ENCODE measurements at places on chromosomes 5 and 9. TPM values are rescaled to one million over a fixed set of nuclear protein-coding genes. Genes with fewer than 3 reads are reported as not detected.

Gene RRAGA
- 63.4 TPM for total RNA-seq

Gene PCDHB10
- 5.4 TPM for total RNA-seq

Gene PRR7
- 5.1 TPM for total RNA-seq

Gene NREP
- 18.0 TPM for total RNA-seq

Gene IFNB1
- total RNA-seq = not detected

Gene COL5A1
- total RNA-seq = 52.9 TPM

Gene ADCY2
- 11.8 TPM for total RNA-seq

Gene RAI14
- total RNA-seq = 64.2 TPM

Gene EDIL3
- total RNA-seq = 22.4 TPM

Gene PTGER4
- total RNA-seq = 72.3 TPM

Gene NEURL1B
- total RNA-seq = 93.3 TPM

Gene FAM221B
- total RNA-seq = not detected

Gene TMED9
- total RNA-seq = 97.1 TPM

Gene CATSPER3
- not detected for total RNA-seq

Gene TEX48
- total RNA-seq = not detected

Gene PTPN3
- total RNA-seq = 2.1 TPM

Gene FRMPD1
- 0.30 TPM for total RNA-seq

Gene EIF4EBP3
- 12.3 TPM for total RNA-seq

Gene PCDHB15
- 6.5 TPM for total RNA-seq

Gene MARCOL
- not detected for total RNA-seq

Gene CDH9
- not detected for total RNA-seq

Gene SPRY4
- total RNA-seq = 5.1 TPM

Gene CPEB4
- total RNA-seq = 26.6 TPM

Gene TAF1L
- not detected for total RNA-seq

Gene PCA3
- total RNA-seq = not detected

Gene CCDC107
- 41.6 TPM for total RNA-seq

Gene FAXDC2
- 86.3 TPM for total RNA-seq

Gene C5orf52
- not detected for total RNA-seq

Gene TCF7
- total RNA-seq = 2.5 TPM

Gene MOB3B
- total RNA-seq = 23.7 TPM

Gene PCDHB3
- 3.9 TPM for total RNA-seq

Gene PHF24
- total RNA-seq = 0.60 TPM

Gene AQP3
- 41.1 TPM for total RNA-seq

Gene SNAPC4
- 9.8 TPM for total RNA-seq

Gene FCN2
- 1.9 TPM for total RNA-seq

Gene SIT1
- not detected for total RNA-seq

Gene ZNF782
- 15.9 TPM for total RNA-seq

Gene ARHGEF37
- 28.8 TPM for total RNA-seq

Gene EGFLAM
- total RNA-seq = 18.4 TPM

Gene CCDC152
- total RNA-seq = 2.9 TPM

Gene PCDHA11
- 0.60 TPM for total RNA-seq

Gene GLRA1
- total RNA-seq = not detected

Gene TMOD1
- total RNA-seq = 47.0 TPM

Gene SPINK5
- 1.3 TPM for total RNA-seq

Gene DNM1
- total RNA-seq = 46.3 TPM
